RKO (cell line): ENCODE measurements at places on chromosomes 13 and 19.

DNA sequence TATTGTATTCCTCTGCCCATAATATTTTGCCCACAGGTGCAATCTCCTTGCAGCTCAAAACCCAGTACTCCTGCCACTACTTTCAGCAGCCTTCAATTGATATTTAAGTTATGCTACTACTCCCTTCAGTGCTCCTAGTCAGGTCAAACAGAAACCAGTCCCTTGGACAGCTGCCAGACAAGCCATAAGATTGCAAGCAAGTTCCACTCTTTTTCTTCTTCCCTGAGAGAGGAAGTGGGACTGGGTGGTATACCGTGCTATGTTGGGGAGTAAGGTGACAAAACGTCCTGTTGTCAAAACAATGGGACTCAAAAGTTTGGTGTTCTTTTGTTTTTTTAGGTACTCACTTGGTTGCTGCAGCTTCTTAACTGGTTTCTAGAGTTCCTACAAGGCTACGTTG lies 63.1 kb upstream of the FRY start:
- no peak for DNase-seq

DNA sequence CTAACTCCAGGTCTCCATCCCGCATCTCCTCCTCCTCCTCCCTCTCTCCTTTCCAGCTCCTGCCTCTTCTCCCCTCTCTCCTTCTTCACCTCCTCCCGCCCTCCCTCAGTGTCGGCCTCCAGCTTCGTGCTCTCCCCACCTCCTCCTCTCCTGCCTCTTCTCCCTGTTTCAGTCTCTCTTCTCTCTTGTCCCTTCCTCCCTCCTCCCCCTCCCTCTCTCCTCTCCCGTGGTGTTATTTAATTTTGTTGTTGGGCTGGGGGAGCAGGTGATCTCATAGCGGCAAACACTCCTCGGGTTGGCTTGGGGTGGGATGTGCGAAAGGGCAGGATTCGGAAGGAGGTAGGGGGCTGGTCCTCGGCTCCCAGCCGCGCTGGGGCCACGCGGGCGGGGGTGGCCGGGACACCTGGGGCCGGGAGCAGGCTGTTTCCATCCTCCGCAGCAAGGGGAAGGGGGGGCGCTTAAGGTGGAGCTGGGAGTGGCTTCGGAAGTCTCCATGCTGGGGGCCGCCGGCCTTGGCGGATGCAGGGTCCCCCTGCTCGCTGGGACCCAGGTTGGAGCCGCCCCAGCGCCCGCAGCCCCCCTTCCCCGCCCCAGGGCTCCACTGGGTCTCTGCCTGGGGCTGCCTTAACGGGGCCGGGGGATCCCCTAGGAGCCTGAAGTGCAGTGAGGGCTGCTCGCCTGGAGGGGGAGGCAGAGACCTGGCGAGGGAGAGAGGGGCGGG lies at the start of gene CA11:
CA11 (minus strand) TSS at position 187 of the 721 bp plus-strand sequence. CDS start 555 bp downstream, outside the sequence.
- peak; percentile 86 for DNase-seq

DNA sequence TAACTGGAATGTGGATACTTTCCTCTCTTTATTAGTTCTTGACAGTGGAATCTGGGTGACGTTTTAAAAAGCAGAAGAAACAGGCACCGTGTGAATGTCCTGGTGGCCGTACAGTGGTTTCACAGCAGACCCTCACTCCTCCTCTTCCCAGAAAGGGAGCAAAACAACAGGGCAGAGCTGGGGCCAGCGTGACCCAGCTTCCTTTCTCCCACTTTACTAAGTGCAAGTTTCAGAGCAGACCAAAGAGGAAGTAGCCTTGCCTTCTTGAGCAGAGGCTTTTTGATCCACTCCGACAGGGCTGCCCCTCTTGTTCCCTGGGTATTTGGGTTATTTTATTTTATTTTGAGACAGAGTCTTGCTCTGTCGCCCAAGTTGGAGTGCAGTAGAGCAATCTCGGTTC lies 19.6 kb upstream of the C19orf33 start:
- DNase-seq = no peak

GRCh38 chr19:13764821-13765394 lies 586 bp downstream of the MRI1 start:
- no peak for DNase-seq

DNA sequence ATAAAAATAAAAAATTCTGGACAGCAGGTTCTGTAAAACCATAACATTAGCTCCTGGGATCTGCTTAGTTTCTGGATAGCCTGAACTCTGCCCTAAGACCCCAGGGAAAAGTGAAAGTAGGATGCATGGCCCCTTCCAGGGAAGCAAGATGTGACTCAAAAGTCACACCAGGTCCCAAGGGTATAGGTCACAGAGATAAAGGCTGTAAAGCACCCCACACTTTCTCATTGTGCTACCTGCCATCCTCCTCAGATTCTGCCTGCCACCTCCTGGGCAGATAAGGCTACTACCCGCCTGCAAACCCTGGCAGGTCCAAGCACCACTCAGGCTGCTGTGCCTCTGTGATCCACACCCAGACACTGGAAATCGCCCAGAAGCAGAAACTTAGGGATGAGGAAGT lies 20.6 kb downstream of the FFAR2 start:
- peak; percentile 54 for DNase-seq

DNA sequence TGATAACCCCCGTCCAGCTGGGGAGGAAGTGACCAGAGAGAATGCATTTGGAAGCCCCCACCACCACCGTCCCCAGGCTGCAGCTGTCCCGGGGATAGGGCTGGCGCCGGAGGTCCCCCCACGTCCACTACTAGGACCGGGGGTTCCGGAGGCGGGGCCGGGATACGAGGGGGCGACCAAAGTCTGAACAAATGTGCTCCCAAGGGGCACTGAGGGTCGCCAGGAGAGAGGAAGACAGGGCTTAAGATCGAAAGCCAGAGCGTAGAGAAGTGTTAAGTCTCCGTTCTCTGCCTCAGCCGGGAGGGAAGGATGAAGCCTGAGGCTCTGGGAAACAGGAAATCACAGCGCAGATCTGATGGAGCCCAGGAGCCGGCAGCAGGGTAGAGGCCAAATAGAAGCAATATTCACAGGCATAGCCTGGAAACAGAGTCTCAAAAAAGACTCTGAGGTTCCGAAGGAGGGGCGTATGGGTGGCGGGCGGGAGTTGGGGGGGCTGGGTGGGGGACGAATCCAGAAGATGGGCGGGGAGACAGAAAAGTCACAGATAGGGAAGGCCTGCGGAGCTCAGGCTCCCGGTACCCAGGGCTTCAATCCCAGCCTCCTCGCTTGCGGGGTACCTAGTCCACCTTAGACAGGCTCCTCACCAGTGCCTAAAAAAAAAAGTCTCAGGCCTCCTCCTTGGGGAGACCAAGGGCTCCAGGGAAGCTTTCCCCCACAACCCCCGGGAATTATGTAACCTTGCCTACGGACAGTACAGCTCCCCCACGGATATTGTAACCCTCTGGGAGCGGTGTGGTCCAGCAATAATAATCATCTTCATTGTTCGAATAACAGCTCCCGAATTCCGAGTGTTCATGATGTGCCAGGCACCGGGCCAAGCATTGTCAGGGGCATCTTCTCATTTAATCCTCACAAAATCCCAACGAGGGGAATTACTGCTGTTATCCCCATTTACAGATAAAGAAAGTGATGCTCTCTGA lies 1.1 kb upstream of the ERF start:
- DNase-seq = peak; percentile 70

DNA sequence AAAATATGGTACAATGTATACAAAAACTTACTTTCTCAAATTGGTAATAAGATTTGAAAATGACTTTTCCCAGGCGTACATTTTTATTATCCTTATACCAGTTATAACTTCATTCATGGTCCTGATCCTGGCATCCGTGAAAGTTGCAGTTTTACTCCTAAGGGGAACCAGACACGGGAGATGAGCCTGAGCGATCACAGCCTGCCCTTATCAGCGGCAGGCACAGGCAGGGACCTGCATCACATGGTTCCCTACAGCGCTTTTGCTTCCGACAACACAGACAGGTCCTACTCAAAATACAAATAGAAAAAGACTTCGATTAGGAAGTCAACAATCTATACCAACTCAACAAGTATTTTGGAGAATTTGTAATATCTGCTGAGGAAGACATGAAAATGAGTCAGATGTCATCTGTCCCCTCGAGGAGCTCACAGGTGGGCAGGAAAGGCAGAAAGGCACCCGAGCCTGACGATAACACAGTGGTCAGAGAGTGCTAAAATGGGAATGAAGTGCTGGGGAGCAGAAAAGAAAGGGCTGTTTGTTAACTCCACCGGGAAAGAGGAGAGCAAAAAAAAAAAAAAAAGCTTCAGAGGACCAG lies 93.4 kb downstream of the ABCC4 start:
- no peak for DNase-seq

DNA sequence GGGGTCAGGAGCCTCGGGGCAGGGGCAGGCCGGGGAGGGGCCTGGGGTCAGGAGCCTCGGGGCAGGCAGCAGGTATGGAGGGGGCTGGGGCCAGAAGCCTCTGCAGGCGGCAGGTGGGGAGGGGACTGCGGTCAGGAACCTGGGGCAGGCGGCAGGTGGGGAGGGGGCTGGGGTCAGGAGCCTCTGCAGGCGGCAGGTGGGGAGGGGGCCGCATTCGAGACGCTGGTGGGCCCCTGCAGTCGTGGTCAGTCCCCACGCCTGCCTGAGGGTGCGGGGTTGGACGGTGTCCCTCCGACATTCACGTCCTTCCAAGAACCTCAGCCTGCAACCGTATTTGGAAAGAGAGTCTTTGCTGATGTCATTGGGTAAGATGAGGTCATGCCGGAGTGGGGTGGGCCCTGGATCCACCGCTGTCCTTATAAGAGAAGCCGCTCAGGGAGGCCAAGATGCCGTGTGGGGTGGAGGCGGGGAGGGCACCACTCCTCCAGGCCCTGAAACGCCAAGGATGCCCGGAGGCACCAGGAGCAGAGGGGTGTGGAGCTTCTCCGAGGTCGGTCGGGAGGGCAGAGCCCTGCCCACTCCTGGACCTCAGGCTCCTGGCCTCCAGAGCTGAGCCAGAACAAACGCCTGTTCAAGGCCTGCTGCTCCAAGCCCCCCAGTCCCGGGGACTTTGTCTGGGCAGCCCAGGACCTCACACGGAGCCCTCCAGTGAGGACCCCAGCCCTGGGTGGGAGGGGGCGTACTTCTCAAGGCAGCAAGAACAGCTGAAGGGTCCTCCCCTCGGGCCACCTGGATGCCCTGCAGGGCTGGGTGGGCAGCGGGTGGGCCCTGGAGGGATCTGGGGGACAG lies 30.1 kb downstream of the PIP5K1C start:
- DNase-seq = no peak

- peak; percentile 36 for DNase-seq
These were observed 23.4 kb downstream of the IPO5 start for GRCh38 chr13:97976610-97977521.

GRCh38 chr19:15315101-15315500 lies 17.2 kb downstream of the BRD4 start:
- no peak for DNase-seq

DNA sequence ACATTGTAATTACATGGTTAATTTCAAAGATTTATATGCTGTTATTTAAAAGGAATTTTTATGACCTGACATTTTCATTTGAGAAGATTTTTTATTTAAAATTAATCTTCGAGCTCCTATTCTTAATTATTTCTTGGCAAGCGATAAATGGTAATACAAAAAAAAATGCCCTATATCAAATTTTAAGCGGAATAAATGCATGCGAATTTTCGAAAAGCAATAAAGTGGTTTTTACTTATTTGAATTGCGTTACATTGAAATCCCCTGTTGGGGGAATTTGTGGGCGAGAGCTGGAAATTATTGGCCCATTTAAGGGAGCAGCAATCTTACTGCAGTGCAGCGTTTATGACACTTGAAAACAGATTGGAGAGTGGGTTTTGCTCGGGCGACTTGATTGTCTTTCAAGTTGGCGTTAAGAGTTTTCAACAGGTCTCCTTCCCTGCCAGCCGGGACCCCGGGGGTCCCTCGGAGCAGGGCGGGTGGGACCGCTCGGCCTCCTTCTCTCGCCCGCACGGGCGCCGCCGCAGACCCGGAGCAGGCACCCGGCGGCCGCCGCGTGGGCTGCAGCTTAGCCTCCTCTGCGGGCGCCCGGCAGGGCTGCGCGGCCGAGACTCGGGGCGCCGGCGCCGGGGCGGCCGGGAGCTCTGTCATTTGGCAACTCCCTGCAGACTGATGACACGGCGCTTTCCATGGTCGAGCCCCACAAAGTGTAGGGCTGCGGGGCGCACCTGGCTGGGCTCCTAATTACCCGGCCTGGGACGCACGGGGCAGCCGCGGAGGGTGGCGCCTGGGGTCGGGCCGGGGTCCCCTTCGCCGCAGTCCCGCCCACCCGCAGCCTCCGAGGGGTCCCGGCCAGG lies 255.1 kb upstream of the SOX21 start:
- DNase-seq = no peak

- no peak for DNase-seq
These were observed 309.5 kb downstream of the TEX29 start for GRCh38 chr13:111629926-111630325.

DNA sequence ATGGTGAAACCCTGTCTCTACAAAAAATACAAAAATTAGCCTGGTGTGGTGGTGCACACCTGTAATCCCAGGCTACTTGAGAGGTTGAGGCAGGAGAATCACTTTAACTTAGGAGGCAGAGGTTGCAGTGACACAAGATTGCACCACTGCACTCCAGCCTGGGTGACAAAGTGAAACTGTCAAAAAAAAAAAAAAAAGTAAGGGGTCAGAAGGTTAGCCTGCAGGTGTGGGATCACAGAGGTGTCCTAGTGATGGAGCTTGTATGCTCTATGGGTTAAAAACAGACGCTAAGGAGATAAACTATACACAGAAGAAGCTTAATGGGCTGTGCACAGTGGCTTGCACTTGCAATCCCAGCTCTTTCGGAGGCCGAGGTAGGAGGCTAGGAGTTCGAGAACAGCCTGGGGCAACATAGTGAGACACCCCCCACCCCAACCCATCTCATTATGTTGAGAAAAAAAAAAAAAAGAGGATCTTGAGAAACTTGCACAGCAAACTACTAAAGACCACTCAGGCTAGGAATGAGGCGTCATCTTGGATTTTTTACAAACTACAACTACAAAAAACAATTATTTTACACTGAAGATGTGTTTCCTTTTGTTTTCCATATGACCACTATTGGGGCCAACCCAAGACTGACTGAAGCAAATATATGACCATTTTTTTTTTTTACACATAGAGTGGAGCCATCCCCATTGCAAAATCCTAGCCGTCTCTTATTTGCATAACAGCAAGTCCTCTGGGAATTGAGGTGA lies 7.9 kb downstream of the FOSB start:
- no peak for DNase-seq

GRCh38 chr13:113650731-113651148 lies 7.3 kb downstream of the ATP4B start:
- DNase-seq = no peak

DNA sequence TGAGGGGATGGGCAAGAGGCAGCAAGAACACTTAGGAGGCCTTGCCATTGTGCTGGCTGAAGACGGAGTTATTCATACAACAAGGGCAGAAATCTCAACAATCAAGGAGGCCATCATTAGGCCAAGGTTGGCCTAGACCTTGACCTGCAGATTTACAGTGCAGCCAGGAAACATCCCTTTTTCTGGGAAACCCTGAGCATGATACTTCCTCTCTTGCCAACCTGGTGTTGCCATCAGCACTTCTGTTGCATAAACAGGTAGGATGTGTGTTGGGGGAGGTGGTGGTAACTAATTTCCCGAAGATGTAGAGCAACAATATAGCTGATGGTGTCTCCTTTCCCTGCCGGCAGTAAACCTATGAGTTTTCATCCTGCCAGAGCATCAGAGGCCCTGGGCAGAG lies 8.0 kb downstream of the TMEM272 start:
- no peak for DNase-seq

GRCh38 chr13:109737606-109738005 lies 48.8 kb downstream of the IRS2 start:
- DNase-seq = peak; percentile 21
